ENCODE measurements at places on chromosomes 5 and 9.
A peak's percentile ranks its signal among the peaks of the same experiment; 100 is the strongest.

- no peak for DNase-seq
Observed at GRCh38 chr9:123457583-123457982, 101.6 kb downstream of the CRB2 start.

DNA sequence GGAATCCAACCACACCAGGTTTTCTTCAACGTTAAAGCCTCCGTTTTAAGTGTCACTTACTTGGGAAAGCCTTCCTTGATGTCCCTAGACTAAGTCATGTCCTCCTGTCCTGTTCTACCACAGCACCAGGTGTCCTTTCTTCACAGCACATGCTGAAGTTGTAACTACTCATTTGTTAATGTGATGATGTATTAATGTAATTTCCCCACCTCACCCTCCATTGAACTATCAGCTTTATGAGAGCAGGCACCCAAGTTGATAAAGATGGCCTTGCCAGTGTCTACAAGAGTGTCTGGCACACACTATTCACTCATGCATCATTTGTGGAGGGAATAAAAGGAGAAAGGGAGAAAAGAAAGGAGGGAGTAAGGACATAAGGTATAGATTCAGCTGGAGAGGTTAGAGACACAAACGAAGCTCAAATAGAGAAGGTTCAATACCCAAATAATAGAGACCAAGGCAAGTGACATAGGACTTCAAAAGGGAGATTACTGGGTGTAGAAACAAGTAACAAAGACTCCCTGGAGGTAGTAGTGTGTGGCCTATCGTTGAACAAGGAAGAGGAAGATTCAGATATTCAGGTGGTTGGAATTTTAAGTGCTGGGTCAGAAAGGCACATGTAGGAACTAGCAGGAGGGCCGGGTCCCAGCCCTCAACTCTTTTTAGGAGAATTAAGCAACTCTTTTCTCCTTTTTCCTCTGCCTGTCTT, 6.6 kb downstream of the ITK start:
- no peak for DNase-seq

DNA sequence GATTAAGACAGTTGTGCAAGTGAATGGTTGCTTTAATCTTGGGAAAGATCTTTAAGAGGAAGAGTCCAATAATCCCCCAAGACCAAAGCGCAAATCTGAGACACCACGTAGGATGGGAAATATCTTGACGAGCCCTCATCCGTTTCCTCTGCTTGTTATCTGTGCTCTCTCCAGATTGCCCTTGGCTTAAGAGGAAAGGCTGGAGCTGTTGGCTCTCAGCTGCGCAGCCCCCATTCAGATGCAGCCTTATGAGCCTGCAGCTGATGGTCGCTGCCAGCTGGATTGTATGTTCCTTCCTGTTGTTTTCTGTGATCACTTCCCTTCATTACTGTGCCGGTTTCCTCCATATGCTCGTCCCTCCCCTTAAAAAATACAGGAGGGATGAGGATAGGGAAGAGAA, 47.7 kb downstream of the PWWP2A start:
- peak; percentile 44 for DNase-seq

- DNase-seq, result no peak
Observed at GRCh38 chr9:90523958-90524357, 118.7 kb downstream of the DIRAS2 start.

DNA sequence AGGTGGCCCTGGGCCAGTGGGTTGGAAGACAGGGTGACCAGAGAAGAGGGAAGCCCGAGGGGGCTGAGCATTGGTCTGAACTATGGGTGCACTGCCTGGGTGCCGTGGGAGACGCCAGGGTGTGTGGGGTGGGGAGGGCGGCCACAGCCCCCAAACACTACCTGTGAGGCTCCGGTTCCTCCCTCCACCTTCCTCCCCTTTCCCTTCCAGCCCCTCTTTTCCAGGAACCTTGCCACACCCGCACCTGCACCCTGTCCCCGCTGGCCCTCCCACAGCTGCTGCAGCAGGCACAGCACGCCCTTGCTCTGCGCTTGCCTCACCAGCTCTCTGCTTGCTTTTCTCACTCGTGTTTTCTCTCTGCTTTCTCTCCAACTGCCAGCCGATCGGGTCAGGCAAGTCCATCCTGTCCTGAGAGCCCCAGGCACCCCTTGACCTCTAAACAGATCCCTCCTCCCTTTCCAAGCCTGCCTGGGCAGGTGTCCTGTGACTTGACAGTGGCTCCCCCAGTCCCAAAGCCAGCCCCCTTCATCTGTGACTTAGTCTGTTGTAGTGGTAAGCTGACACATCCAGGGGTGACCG, 193.7 kb downstream of the MSX2 start:
- DNase-seq, result no peak

DNA sequence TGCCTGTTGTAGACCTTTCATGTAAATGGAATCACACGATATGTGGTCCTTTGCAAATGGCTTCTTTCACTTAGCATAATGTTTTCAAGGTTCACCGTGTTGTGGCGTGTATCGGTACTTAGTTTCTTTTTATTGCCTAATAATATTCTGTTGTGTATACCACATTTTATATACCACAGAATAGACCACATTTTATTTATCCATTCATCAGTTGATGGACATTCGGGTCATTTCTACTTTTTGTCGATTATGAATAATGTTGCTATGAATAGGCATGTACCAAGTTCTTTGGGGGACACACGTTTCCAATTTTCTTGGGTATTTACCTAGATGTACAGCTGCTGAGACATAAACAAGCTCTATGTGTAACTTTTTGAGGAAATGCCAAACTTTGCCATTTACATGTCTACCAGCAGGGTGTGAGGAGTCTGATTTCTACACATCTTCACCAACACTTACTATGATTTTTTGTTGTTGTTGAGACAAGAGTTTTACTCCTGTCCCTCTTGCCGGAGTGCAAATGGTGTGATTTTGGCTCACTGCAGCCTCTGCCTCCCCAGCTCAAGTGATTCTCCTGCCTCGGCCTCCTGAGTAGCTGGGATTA, 144.7 kb downstream of the RGS3 start:
- DNase-seq, result no peak

GRCh38 chr5:137136991-137137632, 362.0 kb downstream of the SPOCK1 start:
- DNase-seq, result no peak

DNA sequence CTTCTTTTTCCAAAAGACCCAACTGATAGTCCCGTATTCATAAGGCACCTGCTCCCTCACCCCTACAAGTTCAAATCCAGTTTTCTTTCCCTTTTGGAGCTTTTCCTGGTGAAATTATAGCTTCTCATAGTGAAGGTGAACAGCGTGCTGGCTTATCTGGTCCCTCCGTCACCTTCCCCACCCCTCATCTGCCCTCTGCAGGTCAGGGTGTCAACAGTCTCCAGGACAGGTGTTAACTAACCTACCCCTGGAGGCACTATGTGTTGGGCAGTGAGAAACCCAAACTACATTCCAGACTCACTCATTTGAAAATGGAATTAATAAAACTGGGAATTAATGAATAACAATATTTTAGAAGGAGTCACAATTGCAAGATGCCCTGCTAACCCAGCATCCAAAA, 109.0 kb upstream of the TAS2R1 start:
- no peak for DNase-seq

GRCh38 chr9:136623016-136623841, 39.5 kb upstream of the EGFL7 start:
- DNase-seq, result no peak

Measured in common myeloid progenitor, CD34-positive (primary cell).